Stimulated activated CD8-positive, alpha-beta memory T cell treated with anti-CD3 and anti-CD28 coated beads, Interleukin-15, amount 100 ng/mL, for 4 hours (primary cell): ENCODE measurements at places on chromosomes 4 and X.

DNA sequence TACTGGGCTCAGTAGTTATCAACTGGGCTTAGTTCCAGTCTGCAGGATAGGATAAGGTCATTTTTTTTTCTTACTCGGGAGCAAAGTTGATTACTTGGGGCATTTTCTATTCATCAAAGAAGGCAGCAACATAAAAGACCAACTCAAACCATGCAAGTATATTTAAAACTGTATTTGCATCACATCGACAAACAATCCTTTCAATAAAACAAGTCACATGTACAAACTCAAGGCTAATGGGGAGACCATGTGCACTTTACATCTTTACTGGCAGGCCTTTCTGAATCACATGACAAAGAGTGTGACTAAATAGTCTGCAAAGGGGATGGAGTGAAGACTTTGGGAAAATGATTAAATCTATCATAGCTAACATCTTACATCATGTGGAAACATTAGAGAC lies 610.4 kb upstream of the BOD1L1 start:
- DNase-seq, result no peak

DNA sequence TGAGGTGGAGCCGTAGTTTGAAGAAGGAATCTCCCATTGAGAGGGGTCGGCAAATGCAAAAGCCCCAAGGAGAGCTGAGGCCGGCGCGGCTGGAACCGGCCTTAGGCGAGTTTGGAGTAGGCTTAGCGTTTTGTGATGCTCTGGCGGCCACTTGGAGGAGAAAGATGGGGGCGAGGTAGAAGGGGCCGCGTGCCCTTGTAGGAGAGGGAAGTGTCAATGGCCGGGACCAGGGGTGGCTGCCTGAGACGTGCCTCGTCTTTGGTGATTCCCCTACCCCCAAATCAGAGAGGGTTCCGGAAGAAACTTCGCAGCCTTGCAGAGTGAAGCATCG lies 11.7 kb downstream of the MSX1 start:
- DNase-seq, result no peak

DNA sequence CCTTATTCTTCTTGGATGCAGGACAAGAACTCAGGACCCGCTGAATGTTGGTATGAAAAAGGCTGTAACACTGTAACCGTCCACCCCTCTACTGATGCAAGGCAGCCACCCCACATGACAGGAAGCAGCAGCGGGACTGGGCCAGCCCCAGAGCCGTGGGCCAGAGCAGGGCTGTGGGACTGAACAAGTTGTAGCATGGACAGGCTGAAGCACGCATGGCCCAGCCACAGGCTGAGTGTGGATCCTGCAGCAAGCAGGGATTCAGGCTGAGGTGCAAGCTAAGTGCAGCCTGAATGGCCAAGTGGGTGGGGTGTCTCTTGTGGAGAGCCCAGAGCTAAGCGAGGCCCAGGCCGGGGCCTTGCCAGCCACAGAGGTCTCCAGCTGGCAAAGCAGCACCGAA lies 632.2 kb downstream of the SPOCK3 start:
- no peak for DNase-seq

- DNase-seq, result no peak
Measured at GRCh38 chrX:120568035-120568434, 7.3 kb upstream of the CUL4B start.

DNA sequence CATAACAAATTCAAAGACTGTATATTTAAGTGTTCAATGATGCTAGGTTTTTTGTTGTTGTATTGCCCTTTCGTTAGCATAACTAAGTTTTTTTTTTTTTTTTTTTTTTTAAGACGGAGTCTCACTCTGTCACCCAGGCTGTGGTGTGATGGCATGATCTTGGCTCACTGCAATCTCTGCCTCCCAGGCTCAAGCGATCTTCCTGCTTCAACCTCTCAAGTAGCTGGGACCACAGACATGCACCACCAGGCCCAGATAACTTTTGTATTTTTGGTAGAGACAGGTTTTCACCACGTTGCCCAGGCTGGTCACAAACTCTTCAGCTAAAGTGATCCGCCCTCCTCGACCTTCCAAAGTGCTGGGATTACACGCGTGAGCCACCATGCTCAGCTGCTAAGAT lies 7.0 kb downstream of the SH3BGRL start:
- no peak for DNase-seq

GRCh38 chrX:13891377-13892140 lies 74.7 kb upstream of the GPM6B start:
- DNase-seq, result no peak

GRCh38 chrX:146907391-146908240 lies 93.1 kb upstream of the CXorf51A start:
- DNase-seq, result no peak

- no peak for DNase-seq
Measured at GRCh38 chr4:108391701-108392455, 223.1 kb upstream of the LEF1 start.

DNA sequence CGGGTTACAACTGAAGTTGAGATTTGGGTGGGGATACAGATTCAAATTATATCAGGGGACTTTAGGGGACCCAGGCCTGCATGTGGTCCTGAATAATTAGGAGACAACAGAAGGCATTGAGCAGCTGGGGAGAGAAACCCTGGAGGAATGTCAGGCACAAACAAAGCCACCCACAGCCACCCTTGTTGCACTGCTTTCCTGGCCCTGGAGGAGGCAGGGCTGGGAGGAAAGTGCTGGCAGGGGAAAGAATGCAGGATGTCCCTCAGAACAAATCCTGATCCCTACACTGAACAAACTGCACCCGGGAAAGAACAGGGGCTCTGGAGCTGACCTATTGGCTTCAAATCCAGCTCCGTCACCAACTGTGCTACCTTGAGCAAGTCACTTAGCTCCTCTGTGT lies 214.1 kb upstream of the ATP6AP2 start:
- DNase-seq, result no peak

- no peak for DNase-seq
Measured at GRCh38 chrX:13153796-13154195, 109.4 kb upstream of the FAM9C start.

DNA sequence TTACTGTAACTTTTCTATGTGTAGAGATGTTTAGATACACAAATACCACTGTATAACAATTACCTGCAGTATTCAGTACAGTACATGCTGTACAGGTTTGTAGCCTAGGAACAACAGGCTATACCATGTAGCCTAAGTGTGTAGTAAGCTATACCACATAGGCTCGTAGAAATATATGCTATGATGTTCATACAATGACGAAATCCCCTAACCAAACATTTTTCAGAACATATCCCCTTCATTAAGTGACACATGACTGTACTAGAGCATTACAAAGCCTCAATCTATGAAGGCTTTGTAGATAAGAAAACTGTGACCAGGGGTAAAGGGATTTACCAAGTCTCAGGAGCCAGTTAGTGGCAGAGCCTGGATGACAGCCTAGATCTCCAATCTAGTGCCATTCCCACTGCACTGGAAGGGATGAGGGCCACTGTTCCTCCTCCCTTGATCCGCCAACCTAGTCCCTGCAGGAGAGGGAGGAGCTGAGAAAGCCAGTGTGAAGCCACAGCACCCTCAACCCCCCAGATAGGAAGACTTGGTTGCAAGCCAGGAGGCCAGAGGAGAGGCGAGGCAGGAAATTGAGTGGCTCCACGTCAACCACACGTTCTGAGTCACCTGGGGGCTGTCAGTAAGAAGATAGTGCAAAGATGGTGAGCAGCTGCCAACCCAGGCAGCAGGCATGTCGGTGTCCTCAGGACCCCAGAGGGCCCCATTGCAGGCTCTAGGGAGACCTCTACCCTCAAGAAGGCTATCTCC lies 227.7 kb downstream of the BCOR start:
- peak; percentile 60 for DNase-seq

DNA sequence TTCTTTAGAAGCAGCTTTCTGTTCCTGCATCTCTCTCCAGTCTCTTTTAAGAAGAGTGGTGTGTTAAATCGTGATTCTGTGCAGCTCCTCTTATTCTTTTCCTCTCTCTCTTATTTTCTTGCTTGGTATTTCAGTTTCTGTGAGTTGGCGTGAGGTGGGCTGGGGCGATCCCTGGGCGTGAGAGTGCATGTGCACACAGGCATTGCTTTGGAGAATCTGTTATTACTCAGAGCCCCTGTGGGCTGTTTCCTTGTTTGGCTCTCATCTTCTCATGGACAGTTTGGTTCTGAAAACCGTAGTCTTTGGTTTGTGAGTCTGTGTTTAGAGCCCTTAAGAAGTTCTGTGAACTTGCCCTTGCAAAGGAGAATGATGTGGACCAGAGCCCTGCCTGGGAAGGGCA lies 97.2 kb upstream of the CLNK start:
- DNase-seq, result no peak

GRCh38 chr4:2060611-2061185 lies 1.6 kb downstream of the NAT8L start:
- DNase-seq, result no peak

DNA sequence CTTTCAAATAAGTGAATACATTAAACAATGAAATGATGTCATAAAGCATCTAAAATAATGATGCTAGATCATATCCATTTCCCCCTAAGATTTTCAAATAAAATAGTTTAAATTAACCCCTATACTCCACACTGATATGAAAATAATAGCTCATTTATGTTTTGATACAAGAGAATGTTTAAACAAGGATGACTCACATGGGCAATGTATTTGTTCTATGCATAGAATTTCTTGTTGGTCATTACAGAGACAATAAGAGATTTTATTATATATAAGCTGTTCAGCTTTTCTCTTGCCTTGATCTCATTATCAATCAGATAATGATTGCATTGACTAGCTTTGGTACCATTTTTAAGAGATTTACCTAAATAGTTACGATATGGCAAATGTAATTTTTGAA lies 411.7 kb downstream of the ARHGAP24 start:
- no peak for DNase-seq

GRCh38 chrX:82666355-82666754 lies 841.7 kb upstream of the POU3F4 start:
- DNase-seq, result no peak

GRCh38 chr4:82969414-82969813 lies 41.2 kb downstream of the LIN54 start:
- DNase-seq, result no peak

DNA sequence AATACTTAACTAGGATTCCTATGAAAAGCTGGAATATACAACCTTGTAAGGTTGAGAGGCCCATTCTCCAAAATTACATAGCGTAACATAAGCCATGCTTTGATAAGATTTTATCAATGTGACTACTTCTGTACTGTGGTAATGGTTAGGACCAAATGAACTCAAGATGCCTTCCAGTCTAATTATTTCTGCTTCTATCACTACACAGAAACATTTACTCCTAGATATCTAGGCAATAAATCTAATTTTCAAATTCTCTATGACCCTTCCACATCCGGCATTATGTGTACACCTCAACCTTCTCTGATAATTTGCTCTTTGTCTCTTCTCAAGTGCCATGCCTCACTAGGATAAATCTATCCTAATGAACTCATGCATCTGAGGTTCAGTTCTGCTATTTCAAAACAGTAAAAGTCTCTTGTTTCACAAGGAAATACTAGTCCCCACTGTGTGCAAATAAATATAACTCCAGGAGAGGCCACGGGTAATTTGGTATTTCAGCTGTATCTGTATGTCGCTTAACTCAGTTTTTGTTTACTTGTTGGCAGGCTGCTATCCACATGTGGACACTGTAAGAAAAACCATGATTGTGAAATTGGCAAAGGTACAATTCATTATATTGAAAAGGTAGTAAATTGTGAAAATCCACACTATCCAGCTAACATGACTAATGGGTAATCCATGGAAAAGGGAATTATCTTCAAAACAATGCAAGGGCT lies 93.3 kb downstream of the PRDM5 start:
- DNase-seq, result no peak

GRCh38 chr4:44538534-44538933 lies 89.9 kb upstream of the KCTD8 start:
- DNase-seq, result no peak

- DNase-seq, result no peak
Measured at GRCh38 chr4:128346054-128346716, 58.6 kb upstream of the PGRMC2 start.

- no peak for DNase-seq
Measured at GRCh38 chr4:52611030-52611555, 48.0 kb downstream of the USP46 start.

DNA sequence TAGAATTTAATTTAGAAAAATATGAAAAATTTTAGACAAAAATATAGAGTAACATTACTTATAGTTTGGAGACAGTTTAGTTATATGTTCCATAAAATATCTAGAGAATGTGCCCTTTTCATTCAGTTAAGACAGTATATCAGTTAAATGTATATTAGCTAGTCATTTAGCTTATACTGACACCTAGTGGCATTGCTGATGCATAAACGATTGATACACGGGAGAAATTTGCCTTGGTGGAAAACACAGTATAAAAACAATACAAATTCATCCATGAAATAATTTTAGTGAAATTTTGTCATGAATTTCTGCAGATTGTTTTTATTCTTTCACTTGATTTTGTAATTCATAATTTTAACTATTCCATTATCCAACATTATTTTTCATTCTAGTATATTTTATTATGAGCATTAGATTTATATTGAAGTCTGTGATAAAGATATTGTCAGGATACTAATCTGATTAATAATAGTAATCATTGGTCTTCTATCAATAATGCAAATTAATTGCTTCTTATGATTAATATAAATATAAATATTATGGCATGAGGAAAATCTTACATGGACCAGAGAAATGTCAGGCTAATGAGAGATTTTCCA lies 219.0 kb downstream of the TLL1 start:
- DNase-seq, result no peak

DNA sequence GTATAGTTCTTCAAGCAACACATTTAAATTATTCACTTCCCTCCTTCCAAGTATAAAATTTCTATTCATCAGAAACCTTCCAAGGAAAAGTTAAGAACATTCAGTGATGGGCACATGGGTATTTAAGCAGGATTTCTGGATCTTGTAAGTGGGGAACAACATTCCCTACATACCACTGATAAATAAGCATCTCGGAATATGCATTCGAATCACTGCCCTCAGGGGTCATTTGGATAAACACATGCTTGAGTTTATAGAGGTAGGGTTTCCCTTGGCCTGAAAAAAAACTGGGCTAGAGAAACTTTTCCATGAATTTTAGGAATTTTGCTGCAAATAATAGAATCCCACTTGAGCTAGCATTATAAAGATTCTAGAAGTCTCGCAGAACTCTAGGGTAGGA lies 143.9 kb downstream of the SOX3 start:
- DNase-seq, result no peak

GRCh38 chr4:154616731-154617130 lies 4.3 kb upstream of the FGG start:
- DNase-seq, result no peak

DNA sequence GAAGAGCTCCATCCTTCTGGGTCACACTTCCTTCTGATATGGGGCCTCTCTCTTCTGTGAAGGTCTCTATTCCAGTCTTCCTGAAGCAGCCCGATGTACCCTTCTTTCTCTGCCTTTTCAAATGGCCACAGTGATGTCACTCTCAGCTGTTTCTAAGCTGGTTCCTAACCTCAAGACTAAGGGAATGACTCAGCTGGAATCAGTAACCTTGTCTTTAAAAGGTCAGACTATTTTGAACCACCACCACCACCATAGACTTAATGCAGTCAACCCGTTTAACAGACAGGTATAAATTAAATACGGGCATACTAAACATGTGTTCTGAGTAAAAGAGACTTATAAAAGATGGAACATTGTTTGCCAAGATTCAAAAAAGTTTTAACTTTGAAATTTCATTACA lies 121.0 kb downstream of the PPA2 start:
- DNase-seq, result no peak

- no peak for DNase-seq
Measured at GRCh38 chrX:103513476-103514108, 5.7 kb downstream of the RAB40A start.

GRCh38 chrX:147910607-147911006 lies 1.1 kb upstream of the FMR1 start:
- DNase-seq, result no peak

GRCh38 chr4:15398732-15399131 lies 29.1 kb upstream of the C1QTNF7 start:
- DNase-seq, result no peak
